ENCODE measurements at places on chromosomes 4 and X. TPM values are rescaled to one million over a fixed set of nuclear protein-coding genes. Genes with fewer than 3 reads are reported as not detected.

TMPRSS11B gene
- not detected for polyA plus RNA-seq

DNA sequence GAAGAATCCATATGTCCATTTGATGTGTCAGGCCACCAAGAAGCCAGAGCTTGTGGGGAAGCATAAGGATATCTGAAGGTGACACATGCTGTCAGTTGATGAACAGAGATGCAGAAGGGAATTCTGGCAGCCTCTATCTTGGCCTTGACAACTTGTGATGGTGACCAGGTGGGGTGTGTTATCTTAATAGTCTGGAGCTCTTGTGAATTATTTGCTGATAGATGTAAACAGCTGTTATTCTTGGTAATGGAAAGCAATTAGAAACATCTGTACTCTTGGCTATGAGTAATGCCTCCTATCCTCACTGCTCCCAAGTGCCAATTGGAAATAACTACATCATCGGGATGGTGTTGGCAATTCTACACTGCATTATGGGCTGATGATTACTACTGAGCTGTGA, 51.9 kb downstream of the NAA11 start:
- DNase-seq = peak; percentile 74

DNA sequence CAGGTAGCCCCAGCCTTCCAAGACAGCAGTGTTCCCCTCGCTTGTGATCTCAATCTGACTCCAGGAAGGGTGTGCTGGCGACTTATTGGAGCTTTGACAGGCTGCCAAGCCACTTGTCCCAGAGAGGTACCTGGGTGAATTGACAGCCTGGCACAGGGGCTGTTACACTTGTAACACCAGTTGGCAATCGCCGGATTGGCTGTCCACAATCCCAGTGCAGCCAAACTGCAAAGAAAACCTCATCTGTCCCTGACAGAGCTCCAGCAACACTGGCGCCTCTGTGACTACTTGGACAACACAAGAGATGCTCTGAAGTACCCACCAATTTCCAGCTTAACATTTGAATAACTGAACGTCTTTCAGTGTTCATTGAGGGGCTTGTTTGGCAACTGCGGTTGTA, 76.8 kb upstream of the PRPS1 start:
- DNase-seq = no peak

- DNase-seq = no peak
Observed at GRCh38 chrX:38156838-38157237, 63.8 kb downstream of the SRPX start.

- DNase-seq = peak; percentile 90
Observed at GRCh38 chr4:20254511-20255250, 3.0 kb downstream of the SLIT2 start.

GRCh38 chr4:4875611-4876010, 16.1 kb downstream of the MSX1 start:
- no peak for DNase-seq

DNA sequence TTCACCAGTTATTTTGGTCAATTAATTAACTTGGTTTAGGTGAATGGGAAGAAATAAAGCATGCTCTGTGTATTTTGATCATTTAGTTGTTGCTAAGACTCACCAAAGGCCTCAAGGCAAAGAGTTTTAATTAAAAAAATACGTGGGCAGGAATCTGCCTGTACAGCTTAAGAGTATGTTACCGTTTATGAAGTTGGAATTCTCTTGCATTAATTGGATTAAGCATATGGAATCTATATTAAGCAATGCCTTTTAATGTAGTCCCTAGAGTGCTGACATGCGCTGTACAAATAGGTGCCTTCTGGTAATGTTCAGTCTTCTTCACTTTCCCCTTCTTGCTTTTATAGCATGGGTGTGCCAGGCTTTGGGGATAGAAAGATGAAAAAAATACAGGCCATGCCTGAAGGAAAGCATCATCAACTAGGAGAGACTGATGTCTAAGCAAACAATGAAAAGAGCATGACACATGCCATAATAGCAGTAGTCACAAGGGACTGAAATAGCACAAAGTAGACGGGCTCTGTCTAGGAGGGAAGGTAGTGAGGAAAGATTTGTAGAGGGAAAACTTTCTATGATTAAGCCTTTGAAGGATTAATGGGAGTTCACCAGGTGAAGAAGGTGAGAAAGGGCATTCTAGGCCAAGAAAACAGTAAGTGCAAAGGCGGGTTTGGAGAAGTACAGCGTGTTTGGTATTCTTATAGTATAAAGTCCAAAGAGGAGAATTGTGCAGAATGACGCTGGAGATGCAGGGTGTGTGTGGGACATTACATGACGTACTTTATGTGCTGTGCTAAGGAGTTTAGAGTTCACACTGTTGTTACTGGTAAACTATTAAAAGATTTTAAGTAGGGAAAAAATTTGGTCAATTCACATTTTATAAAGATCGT, 226.1 kb upstream of the ANXA3 start:
- no peak for DNase-seq

DNA sequence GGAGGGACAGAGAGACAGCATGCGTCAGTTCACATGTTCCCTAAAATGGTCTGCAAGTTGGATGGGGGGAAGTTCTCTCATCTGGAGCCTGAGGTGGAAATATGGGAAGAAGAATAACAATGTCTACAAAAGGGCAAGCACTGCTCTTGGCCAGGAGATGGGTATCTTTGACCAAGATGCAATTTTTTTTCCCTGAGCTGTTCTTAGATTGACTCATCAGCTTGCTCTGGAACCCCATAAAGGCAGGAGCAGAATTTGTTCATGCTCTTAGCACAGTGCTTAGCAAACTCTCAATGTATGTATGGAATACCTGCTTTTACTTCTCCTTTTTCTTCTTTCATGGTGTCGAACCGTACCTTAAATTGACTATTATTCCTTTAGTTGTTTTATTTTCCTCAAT, 90.5 kb upstream of the ZNF827 start:
- DNase-seq = no peak

TEX11 gene
- not detected for polyA plus RNA-seq

DNA sequence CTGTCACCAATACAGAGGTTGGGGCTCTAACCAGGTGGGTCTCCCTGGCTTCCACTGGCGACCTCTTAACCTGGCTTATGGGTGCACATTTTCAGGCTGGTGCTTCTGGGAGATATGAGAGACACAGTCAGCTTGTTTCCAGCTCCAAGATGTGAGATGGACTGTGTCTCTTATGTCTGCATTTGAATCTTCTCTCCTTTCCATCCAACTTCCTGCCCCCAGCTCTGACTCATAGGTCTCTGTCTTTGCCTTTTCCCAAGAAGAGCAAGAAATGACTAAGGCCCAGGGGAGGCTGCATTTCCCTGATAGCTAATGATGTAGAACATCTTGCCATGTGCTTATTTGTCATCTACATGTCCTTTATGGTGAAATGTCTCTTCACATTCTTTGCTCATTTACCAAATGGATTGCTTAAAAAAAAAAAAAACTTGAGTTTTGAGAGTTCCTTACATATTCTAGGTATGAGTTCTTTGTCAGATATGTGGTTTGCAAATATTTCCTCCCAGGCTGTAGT, 3.2 kb upstream of the UXT start:
- DNase-seq = no peak

NPFFR2 gene
- 0.41 TPM for polyA plus RNA-seq

DNA sequence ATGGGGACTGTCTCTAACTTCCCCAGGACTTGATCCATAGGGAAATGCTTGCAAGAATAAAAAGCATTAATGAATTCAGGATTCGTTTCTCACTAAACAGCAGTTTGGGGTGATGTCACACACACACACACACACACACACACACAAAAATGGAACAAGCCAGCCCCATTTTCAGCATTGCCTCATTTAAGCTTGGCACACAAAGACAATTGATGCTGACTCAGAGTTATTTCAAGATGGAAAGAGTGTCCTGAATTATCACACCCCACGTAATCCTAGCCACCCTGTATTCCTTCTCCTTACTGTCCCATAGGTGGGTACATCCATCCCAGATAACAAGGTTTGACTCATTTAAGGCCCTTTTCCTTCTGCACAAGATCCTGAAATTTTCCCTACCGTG, 345.1 kb upstream of the HS3ST1 start:
- DNase-seq = no peak

DNA sequence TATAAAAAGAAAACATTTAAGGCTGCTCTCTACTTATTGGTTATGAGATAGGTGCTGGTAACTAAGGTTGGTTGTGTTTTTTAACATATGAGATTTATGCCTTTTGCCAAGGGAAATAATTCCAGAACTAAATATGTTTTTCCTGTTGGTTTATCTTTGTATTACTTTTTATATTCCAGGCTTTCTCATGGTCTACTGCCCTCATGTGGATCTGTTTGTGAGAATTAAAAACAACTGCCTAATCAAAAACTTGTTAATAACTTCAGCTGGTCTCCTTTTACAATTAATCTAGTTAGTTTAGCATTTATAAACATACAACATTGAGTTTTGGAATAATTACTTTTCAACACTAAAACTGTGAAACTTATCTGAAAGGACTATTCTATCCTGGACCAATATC, 1208.3 kb downstream of the ADGRL3 start:
- DNase-seq = peak; percentile 68

DNA sequence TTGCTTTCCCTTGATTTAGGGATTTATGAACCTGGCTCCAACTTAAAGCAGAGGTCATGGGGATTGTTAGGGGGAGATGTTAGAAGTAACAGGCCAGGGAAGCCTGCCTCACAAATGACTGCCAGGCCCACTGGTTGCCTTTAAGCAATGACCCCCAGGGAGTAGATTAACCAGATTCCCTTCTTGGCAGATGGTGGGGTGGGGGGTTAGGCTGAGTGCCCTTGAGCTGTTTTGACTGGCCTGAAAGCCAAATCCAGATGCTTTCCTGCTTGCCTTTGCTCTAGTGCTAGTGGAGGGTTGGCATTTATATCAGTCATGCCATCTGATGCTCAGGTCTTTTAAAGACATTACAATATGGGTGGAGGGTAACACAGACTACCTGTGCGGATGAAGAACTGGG, 128.1 kb downstream of the TMEM164 start:
- no peak for DNase-seq

MAML3 gene
- 4.2 TPM for polyA plus RNA-seq

CXCR3 gene
- 0.15 TPM for polyA plus RNA-seq

DNA sequence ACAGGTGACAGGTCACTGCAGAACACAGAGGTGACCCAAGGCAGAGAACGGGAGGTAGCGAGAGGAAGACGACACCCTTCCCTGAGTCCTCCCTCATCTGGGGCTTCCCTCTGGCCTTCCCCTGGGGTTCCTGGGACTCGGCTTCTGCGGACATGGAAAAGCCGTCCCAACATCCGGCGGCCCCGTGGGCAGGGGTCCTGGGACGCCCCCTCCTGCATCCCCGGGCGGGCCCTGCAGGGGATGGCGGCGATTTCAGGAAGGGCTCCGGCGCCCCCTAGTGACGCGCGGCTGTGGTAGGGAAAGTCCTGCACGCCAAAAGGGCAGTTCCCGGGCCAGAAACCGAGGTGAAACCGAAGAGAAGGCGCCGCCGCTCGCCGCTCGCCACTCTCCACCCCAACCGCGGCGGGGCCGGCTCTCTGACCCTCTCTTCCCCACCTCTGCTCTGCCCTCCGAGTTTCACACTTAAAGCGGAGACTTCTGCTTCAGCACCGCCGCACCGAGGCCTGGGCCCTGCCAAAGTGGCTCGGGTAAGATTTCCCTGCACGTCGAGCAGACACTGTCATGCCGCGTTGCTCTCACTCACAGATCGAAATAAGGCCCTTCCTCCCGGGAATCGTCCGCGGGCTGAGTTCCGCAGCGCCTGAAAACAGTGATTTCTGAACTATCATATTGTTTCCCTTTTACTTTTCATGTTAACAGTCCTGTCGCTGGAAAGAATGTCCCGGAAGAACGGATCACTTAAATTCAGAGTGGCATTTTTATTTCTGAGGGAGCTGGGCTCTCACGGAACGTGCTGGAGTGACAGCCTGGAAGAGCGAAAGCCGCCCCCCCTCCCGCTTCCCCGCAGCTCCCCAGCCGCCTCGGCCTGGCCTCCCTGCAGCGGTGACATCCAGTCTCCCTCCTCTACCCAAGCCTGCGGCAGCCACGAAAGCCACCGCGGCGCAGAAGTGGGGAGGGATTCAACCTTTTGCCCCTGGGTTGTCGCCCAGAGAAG, 110.6 kb downstream of the DCTD start:
- peak; percentile 87 for DNase-seq

- no peak for DNase-seq
Observed at GRCh38 chr4:183670960-183671555, 12.0 kb downstream of the TRAPPC11 start.

DNA sequence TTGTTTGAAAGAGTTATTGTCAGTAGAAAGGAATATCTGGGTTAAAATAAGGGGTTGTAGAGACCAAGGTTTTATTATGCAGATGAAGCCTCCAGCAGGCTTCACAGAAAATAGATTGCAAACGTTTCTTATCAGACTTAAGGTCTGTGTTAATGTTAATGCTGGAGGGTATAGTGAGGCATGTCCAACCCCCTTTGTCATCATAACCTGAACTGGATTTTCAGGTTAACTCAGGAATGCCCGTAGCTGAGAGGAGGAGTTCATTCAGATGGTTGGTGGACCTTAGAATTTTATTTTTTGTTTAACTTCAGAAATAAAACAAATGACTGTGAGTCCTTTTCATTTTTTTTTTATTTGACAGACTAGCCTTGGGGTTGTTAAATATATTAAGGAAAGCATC, 354.1 kb downstream of the GPM6A start:
- DNase-seq = no peak

DNA sequence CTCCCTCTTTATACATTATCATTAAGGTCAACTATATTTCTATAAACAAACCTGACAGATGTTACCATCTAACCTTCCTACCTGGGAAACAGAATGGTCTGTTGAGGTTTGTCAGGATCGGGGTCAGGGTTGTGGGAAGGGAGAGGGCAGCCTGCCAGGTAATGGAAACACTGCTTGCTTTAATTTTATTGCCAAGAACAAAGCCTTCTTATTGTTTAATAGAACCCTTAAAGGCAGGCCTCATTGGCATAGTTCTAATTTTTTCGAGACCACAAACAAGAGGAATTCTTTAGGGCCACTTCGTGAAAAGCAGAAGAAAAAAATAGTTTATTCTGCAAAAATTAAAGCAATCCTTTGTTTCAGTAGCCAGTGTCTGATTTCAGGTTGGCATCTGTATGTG, 113.2 kb downstream of the MID1 start:
- no peak for DNase-seq

DNA sequence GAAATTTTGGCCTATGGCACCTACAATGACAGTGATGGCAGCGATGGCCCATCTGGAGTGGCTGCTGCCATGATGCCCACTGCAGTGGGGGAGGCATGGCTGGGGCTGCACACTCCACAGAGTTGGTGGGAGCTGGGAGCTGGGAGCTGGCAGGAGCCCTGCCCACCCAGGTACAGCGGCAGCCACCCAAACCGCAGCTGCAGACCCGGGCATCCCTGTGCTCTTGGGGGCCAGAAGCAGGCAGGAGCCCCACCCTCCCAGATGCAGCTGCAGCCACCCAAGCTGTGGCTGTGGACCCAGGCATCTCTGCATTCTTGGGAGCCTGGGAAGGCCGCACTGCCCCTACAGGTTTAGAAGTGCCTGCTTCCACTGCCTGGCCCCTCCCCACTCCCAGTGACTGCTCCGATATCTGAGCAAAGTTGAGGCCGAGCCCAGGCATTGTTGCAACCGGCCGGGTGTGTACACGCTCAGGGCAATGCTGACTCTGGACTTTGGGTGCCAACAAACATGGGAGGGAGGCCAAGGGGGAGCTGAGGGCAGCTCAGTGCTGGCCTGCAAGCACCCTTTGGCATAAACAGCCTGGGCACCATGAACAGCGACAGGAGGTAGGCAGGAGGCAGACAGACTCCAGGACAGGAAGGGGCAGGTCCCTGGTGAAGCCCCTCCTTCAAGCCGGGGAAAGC, 82.8 kb downstream of the PPP4R3C start:
- no peak for DNase-seq

ARSJ gene
- polyA plus RNA-seq = 5.5 TPM
